ENCODE measurements at places on chromosomes 1 and 21.

DNA sequence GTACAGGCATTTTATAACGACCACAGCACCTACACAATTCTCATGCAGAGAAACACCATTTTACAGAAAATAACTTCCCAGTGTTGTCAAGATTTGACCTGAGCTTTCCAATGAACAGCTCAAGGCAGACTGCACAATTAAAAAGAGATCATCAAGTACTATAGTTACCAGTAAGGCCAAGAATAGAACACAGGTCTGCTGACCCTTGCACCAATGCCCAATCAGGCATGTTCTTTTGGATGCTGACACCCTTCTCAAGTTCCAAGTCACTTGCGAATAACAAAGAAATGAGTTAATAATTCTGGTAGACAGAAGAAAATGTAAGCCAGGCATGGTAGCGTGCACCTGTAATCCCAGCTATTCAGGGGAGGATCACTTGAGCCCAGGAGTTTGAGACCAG, 101.9 kb downstream of the SLC45A1 start:
- no peak for DNase-seq

GRCh38 chr21:35232545-35233176, 183.6 kb upstream of the RUNX1 start:
- DNase-seq = no peak

GRCh38 chr1:55192093-55192492, 23.1 kb downstream of the USP24 start:
- DNase-seq = no peak

DNA sequence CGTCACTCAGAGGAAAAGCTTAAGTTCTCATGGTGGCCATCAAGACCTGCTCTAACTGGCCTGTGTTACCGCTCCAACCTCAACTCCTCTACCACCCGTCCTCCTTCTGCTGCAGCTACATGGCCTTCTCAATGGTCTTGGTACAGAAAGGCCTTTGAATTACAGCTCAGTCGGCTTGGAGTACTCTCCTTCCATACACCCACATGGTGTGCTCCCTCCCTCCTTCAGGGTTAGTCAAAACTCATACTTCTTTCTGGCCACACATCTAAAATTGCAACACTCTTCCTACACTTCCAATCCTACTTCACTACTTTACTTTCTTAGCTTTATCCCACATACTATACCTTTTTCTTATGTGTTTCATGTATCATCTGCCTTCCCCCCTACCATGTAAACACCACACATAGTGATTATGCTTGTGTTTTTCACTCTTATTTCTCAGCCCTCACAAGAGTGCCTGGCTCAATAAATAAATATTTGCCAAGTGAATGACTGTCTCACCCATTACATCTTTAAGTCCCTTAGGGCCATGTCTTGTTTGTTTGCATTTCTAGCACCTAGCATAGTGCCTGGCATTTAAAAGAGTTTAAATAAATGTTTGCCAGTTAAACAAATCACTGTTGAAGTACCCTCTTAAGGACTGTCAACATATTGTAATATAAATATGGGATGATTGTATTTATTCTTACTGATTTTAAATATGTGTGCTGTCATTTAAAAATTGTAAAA, 37.6 kb upstream of the HMCN1 start:
- no peak for DNase-seq

GRCh38 chr1:83857716-83858115, 141.2 kb downstream of the TTLL7 start:
- DNase-seq = no peak

- DNase-seq = no peak
Measured at GRCh38 chr1:8070381-8070811, 44.3 kb upstream of the ERRFI1 start.

DNA sequence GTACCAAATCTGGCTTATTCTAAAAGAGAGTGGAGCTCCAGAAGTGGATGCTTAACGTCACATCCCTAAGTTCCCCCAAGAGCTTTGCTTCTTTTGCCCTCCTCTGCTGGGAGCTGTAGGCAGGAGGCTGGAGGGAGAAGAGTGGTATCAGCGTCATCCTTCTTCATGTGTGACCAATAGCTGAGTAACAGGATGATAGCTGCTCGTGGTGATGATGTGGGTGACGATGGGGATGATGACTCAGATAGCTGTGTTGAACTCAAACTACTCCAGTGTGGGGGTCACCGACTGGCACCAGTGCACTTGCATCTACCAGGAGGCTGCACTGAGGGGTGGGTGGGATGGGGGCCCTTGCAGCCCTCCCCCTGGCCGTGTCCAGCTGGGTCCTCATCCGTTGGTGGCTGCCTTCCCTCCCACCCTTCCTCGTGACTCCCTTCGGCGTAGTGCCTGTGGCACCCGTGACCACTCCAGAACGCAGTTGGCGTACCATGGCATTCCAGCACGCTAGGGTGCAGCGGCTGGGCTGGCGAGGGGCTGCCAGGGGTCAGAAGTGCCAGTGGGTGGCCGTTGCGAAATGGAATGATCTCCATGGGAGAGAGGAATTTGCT, 1.1 kb downstream of the IGFN1 start:
- peak; percentile 64 for DNase-seq

DNA sequence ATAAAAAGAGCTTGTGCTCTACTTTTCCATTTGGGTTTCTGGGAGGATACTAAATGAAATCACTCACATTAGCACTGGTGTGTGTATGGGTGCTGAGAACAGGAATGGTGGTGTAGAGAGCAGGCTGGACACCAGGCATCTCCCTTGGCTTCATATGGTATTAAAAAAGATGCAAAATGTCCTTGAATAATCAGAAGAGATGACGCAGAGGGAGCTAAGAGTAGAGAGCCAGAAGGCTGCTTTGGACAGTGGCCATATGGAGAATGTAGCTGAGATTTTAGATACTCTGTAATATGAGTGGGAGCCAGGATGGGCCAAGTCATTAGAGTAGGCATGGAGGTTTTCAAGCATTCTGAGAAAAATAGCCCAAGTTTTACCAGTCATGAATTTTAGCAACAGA, 112.3 kb upstream of the ZRANB2 start:
- no peak for DNase-seq

DNA sequence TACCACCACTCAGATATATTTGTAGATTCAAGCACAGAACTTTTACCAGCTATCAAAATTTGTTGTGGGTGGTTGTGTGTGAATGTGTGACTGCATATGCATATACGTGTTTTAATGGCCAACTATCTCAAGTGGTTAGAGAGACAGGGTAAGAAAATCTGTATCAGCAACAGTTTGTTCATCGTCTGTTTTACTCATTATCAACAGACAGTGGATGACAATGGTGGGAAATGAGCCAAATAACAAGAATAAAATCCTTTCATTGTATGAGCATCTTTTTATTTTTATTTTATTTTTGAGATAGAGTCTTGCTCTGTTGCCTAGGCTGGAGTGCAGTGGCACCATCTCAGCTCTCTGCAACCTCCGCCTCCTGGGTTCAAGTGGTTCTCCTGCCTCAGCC, 22.7 kb upstream of the DYNLT5 start:
- no peak for DNase-seq

GRCh38 chr1:216456682-216457081, 33.4 kb upstream of the USH2A start:
- DNase-seq = peak; percentile 66

DNA sequence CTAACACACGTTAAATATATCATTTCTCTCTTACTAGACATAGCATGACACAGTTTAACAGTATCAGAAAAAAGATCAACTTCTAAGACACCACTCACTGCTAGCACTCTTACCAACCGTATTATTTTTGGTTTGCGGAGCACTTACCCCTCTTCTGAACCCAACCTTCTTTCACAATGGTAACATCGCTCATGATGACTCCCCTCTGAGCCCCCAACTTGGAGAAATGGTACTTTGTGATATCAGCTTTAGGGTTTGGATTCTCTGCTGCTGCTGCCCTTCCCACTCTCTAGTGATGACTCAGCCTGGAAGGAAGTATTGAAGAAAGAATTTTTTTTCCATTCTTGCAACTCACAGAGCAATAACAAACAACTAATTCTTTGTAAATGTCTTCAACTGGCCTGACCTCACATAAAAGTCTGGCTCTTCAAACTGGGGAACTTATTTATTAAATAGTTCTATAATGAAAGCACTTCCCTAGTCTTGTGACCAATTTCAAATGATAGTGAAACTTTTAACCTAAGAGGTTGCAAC, 7.0 kb downstream of the AKT3 start:
- peak; percentile 52 for DNase-seq

DNA sequence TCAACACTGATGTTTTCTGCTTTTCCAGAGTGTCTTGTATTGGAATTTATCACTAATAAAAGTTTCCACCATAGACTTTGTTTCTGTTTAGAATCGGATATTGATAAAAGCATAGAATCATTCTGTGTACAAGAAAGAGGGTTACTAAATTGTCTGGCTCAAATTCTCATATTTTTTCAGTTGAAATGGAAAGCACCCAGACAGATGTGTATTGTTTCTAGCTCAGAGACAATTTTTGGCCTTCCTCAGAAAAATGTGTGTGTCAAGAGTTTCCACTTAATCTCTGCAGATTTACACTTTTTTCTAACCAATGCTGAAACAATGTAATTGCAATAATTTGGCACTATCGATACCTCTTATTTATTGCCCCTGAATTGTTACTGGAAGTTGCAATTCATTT, 20.2 kb downstream of the LHX9 start:
- DNase-seq = no peak

DNA sequence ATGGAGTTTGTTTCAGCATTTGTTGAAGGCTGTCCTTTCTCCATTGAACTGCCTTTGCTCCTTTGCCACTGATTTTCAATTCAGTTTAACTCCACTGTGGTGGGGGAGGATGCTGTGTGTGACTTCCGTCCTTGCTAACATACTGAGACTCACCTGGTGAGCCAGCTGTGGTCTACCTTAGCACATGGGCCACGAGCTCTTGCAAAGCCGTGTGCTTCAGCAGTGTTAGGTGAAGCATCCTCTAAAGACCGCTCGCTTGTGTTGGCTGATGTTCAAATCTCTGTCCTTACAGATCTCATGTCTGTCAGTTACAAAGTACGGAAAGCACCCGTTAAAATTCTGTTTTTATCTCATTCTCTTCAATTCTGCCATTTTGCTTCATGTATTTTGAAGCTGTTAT, 3.6 kb upstream of the SPATC1L start:
- DNase-seq = no peak

DNA sequence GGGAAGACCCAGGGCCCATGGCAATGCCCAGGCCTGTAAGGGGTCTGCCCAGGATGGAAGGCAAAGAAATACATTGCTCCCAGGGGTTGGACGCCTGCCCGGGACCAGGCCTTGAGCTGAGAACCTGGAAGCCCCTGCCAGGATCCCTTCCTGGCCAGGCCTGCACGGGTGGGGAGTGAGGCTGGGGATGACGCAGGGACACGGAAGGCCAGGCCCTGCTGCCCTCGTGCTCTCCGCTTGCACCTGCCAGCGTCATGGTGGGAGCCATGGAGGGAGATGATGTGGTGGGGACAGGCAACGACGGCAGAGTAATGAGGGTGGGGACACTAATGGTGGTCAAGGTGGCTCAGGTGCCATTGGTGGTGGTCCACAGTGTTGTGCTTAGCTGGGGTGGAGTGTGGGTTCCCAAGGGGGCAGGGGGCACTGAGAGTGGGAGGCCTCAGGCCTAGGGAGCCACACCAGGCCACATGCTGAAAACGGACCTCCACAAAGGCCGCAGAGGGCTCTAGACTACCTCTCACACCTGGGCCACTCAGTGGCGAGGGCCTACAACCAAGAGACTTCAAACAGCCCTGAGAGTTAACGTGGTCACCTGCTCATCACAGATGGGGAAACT, 4.3 kb downstream of the HES3 start:
- DNase-seq = no peak

DNA sequence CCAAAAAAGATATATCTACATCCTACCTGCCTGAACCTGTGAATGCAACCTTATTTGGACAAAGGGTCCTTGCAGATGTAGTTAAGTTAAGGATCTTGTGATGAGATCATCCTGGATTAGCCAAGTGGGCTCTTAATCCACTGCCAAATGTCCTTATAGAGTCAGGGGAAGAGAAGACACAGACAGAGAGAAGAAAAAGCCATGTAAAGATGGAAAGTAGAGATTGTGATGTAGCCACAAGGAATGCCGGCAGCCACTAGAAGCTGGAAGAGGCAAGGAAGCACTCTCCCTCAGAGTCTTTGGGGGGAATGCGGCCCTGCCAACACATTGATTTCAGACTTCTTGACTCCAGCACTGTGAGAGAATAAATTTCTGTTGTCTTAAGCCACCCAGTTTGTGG, 16.2 kb downstream of the HSD11B1 start:
- no peak for DNase-seq

DNA sequence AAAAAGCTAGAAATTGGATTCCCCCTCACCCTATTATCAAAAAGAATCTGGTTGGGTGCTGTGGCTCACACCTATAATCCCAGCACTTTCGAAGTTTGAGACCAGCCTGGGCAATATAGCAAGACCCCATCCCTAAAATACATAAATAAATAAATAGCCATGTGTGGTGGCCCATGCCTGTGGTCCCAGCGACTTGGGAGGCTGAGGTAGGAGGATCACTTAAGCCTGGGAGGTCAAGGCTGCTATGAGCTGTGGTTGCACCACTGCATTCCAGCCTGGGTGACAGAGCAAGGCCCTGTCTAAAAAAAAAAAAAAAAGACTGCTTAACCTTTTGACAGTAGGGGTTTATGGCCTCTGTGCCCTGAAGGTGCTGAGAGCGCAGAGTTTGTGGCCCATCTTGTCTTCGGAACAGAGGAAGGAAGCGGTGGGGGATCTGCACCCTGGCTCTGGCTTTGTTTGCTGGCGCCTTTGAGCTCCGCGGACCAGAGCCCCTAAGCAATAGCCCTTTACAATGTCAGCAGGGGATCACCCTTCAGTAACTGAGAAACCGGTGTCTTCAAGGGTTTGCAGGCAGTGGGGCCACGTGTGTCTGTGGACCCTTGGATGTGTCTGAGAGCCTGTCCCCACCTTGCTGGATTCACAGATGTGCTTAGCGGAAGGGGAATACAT, 22.1 kb downstream of the SLC2A7 start:
- no peak for DNase-seq

GRCh38 chr1:149931212-149931790, 3.7 kb upstream of the SF3B4 start:
- no peak for DNase-seq
